Stimulated activated CD4-positive, alpha-beta T cell treated with anti-CD3 and anti-CD28 coated beads, Interleukin-4, amount 100 ng/mL, for 24 hours (primary cell): ENCODE measurements at places on chromosomes 2 and 18.

GRCh38 chr18:2027016-2027415 is 544.3 kb downstream of the METTL4 start:
- DNase-seq, result no peak

GRCh38 chr2:119109866-119110265 is 48.7 kb downstream of the C1QL2 start:
- DNase-seq, result no peak

- no peak for DNase-seq
Measured at GRCh38 chr2:211457325-211457724, 900.9 kb downstream of the CPS1 start.

- no peak for DNase-seq
Measured at GRCh38 chr2:10469301-10469700, 21.2 kb upstream of the ODC1 start.

GRCh38 chr18:13371689-13372418 is 153.3 kb downstream of the LDLRAD4 start:
- DNase-seq, result no peak

DNA sequence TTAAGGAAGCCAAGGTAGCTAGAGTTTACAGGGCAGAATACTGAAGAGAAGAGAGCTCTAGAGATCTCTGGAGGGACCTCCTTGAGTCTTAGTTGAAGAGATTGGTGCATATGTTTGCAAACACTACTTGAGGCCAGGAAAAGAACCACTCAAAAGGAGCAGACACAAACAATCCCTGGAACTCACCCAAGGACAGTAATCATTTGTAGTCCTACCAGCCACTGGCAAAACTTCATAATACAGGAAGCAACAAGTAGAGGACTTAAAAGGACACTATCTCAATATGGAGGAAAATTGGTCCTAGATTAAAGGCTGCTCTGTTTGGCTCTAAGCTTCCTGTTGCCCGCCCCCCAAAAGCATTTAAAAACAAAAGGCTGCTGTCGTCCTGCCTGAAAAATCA is 46.9 kb upstream of the UBXN4 start:
- DNase-seq, result no peak

GRCh38 chr2:207135801-207136457 is 29.8 kb downstream of the KLF7 start:
- DNase-seq, result no peak

GRCh38 chr2:204313256-204313655 is 232.0 kb upstream of the PARD3B start:
- no peak for DNase-seq

- no peak for DNase-seq
Measured at GRCh38 chr2:11589316-11589940, 55.6 kb downstream of the GREB1 start.
